ENCODE measurements at places on chromosomes 16 and 17.

DNA sequence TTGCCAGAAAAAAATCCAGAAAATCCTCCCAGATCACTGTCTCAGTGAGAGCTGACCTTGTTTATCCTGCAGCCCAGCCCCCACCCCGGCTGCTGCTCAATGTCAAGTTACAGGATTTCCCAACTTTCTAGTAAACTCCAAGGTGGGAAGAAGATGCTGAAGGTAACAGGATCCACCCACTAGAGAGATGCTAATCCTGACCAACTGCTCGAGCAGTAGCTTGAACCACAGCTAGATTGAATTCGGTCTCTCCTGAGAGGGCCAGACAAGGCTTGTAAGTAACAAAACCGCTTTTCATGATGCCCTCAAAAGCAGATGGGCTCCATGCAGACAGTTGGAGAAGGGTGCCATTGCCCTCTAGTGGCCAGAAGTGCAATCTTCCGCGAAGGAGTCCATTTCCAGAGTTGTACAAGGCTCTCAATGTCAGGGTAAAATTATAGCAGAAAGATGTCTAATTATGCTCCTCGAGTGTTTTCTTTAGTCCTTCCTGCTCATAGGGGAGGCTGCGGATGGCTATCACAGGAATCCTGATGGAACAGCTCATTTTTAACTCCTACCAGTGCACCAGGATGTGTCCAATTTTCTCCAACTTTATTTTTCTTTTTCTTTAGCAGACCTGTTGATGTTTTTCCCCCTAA, 3.9 kb downstream of the CDH11 start:
- DNase-seq: no peak

GRCh38 chr16:351804-352520, 561 bp downstream of the AXIN1 start:
- peak; percentile 22 for DNase-seq

DNA sequence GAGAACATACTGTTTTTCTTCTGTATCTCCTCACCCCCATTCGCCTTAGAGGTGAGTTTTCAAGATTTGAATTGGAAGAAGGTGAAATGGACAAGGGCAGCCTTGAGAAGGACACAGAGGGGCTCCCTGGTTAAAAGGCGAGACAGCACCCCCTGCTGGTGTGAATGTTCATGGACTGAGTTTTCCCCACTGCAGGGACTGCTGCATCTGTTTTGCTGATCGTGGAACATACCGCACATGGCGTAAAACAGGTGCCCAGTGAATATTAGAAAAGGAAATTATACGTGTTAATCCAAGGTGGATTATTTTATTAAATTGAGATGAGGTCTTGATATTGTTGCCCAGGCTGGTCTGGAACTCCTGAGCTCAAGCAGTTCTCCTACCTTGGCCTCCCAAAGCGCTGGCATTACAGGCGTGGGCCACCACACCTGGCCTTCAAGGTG, 54.5 kb downstream of the NDE1 start:
- peak; percentile 66 for DNase-seq

DNA sequence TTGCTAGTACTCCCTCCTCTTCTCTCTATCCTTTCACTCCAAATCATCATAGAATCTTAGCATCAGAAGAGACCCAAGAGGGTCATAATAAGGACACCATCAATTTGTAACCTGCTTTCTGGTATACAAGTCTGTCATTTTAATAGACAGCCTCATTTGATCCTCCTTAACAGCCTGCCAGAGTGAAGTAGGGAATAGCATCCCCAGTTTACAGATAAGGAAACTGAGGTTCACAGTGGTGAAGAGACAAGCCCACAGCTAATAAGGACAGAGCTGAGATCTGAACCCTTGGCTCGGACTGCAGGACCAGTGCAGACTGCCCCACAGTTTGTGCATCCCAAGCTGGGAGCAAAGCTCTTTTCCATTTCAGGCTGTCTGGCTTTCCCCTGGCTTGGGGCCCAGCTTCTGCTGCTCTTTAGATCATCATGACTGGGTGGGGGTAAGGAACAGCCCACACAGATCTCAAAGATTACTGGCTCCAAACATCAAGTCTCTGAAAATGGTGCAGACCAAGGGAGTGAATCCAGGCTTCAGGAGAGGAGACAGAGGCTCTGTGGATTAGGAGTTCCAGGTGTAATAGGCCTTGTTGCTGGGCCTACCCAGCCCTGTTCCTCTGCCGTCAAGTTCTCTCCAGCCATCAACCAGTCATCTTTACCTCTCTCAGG, 10.3 kb upstream of the IGFBP4 start:
- no peak for DNase-seq

DNA sequence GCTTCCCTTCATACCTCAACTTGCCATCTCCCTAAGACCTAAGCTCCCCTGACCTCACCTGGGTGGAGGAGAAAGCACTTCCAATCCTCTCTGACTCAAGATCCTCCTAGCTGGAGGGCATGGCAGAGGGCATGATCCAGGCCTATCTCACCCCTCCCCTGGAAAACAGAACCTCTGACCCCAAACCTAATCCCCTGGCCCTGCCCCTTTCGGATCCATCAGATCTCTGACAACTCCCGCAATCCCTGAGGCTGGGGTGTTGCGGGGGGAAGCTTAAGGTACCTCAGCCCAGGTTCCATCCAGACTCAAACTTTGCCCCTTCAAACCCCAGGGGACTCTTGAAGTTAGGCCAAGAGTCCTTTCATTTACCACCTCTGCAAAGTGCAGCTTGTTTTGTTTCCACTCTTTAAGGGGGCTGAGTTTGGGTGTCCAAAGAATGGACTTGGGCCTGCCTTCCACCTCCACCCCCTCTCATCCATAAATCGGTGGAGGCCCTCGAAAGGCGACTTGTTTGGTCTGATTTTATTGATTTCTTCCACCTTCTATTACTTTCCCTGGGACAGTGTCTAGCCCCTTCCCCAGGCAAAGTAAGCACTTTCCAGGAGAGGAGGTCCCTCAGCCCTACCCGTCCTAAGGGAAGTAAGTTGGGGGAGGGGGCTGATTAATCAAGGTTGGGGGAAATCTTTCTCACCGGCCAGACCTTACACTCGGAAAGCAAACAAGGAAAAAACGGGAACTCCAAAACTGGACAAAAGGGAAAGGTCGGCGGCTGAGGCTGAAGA, 2.6 kb downstream of the EPOP start:
- no peak for DNase-seq

DNA sequence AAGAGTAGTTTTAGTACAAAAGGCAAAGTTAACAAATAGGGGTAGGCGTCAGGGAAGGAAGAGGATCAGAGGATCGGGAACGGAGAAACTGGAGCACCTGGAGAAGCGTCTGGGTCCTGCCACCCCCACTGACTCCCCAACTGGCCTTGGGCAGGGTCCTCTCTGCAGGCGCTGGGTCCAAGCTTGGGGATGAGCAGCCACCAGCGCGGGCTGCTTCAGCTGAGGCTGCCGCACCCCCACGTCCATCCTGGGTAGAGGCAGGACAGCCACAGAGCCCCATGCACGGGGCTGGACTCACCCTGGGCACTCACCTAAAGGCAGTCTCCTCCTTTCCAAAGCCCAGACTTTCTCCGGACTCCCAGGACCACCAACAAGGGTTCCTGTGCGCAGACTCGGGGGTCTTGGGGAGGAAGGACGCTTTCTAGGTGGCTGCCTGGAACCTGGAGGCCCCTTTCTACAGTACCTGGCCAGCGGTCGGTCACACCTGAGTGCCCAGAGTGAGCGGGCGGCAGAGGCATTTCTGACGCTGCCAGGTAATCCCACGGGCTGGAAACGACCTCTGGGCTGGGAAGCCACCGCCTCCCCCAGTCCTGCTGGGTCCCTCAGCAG, 1.1 kb downstream of the HS3ST6 start:
- DNase-seq: no peak

Measured in effector CD8-positive, alpha-beta T cell (primary cell).